ENCODE measurements at places on chromosomes 16 and 17.

GRCh38 chr17:17494499-17494869, 1.7 kb downstream of the RASD1 start:
- no peak for DNase-seq

DNA sequence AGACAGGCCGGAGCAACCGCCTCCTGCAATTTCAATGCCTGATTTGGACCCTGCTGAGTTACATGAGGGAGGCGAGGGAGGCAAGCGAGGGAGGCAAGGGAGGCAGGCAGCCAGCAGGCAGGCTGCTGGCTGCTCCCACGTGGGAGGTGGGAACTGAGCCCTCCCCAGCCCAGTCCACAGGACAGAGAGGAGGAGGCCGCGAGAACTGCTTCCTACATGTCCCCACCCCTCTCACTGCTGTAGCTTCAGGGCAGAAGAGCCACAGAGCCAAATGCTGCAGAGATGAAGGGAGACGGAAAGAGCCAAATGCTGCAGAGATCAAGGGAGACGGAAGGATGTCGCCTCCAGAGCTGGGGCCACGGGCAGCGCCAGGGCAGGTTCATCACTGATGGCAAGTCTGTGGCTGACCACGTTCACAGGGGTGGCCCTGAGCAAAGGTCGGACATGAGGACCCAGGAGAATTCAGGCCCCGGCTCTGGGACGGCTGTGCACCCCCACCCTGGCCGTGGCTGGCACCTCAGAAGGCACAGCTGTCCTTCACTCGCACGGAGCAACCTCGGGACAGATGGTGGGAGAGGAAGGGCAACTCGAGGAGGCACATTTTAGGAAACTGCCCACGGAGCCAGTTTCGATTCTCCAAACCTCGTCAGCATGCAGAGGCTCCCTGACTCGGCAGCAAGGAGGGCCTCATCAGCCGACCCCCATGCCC, 21.5 kb downstream of the RPH3AL start:
- no peak for DNase-seq

- DNase-seq: no peak
Measured at GRCh38 chr16:80346111-80346632, 194.6 kb upstream of the DYNLRB2 start.

DNA sequence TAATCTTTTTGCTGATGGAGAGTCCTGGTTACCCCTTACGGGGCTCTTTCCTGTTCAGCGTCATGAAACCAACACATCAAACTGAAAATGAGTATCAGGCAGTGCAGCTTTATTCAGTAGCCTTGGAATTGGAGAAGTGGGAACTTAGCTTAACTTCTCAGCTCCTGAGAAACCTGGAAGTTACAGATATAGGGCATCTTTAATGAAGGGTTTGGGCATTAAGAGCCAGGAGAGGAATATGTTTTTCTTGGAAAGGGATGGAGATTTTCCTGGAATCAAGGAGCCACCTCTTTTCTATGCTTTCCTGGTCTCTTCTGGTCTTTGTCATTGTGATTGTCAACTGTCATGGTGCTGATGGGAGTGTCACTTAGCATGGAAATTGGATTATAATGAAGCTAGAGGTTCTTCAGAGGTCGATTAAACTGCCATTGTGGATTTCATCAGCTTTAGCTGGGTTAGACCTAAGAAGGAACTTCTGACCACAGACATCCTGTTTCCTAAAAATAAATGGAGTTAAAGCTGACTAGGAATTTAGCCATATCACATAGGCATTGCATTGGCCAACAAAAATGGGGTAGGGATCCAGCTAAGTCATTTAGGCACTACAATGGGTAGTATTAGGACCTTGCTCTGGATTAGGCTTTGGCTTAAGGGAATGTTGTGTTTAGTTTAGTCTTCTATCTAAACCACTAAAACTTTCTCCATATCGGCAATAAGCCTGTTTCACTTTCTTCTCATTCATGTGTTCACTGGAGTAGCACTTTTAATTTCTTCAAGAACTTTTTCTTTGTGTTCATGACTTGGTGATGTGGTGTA, 186.4 kb downstream of the BCAS3 start:
- DNase-seq: no peak

GRCh38 chr17:48153691-48154358, 46.3 kb downstream of the SNX11 start:
- DNase-seq: no peak

GRCh38 chr17:34503528-34504195, 75.7 kb upstream of the TMEM132E start:
- no peak for DNase-seq

DNA sequence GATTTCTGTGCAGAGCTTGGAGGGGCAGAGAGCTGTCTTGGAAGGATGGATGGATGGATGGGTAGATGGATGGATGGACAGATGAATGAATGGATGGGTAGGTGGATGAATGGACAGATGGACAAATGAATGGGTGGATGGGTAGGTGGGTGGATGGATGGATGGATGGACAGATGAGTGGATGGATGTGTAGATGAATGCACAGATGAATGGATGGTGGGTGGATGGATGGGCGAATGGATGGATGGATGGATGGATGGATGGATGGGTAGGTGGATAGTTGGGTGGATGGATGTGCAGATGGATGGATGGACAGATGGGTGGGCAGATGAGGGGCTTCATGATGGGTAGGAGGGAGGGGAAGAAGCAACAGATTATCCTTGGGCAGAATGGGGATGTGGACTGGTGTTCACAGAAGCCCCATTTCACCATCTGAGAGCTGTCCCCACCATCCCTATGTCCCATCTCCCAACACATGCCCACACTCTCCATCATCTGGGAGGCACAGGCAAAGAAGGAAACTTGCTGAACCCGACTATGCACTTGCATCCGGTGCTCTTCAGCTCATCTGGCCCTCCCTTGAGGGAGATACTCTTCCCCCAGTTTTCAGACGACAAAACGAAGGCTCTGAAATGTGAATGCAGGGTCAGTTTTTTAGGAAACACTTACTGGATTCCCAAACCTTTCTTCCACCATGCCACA, 57.2 kb downstream of the IL21R start:
- DNase-seq: no peak

GRCh38 chr16:79850348-79850747, 249.8 kb upstream of the MAF start:
- DNase-seq: no peak

DNA sequence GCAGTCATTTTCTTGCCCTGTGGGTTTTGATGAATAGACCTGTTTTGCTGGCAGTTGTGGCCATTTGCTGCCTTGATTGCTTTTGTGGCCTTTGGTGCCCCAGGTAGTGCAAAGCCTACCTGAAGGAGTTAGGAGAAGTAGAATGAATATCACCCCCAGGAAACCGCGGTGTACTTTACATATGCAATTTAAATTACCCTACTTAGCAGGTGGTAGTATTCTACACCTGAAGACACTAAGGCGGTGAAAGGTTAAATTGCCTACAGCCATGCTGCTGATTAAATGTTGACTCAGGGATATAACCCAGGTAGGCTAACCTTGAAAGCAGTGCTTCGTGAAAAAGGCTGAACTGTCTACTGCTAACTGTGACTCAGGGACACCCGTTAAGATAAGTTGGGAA, 27.2 kb upstream of the WWOX start:
- DNase-seq: no peak

Data from cortex of kidney (tissue), 1 donor.